ENCODE measurements at places on chromosomes 4 and X.

DNA sequence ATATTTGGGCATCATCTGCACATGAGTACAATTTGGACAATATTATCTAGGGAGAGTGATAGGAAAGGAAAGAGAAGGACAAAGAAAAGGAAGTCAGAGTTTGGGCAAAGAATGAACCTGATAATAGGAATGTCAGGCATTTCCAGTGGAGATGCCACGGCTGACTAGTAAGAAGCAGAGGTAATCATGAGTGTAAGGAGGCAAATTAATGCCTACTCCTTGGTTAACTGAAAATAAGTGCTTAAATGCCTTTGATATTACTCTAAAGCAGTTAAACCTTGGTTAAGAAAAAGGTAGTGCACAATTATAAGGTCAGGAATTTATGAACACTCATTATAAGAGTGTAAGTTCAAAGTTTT, 99.2 kb upstream of the DDIT4L start:
- DNase-seq, result no peak

DNA sequence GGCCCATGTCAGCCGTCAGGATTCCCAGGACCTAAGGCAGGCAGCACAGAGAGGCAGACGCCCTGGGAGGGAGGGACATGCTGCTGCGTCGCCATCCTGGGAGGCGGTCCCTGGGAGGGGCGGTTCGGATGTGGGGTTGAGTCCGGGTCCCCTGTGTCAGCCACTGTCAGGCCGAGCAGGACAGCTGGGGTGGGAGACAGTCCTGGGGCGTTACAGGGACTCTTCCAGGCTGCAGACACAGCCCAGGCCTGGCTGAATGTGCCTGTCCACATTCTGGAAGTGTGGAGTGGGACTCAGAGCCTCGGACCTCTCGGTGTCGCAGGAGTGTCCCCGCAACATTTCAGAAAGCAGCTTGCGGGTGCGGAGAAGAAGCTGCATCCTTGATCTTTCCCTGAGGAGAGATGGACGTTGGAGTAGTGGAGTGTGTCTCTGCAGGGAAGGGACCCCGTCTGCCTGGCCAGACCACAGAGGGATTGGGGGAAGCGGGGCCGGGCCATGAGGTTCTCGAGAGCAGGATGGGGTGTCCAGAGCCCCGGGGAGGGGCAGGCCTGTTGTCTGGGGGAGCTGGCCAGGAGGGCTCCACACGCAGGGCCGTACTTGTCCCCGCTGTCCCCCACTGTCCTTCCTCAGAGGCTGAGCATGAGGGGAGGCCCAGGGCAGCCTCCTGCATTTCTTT, 6.1 kb downstream of the AKAP17A start:
- no peak for DNase-seq

- no peak for DNase-seq
These were observed 154.0 kb downstream of the BTC start for GRCh38 chr4:74640111-74640903.

DNA sequence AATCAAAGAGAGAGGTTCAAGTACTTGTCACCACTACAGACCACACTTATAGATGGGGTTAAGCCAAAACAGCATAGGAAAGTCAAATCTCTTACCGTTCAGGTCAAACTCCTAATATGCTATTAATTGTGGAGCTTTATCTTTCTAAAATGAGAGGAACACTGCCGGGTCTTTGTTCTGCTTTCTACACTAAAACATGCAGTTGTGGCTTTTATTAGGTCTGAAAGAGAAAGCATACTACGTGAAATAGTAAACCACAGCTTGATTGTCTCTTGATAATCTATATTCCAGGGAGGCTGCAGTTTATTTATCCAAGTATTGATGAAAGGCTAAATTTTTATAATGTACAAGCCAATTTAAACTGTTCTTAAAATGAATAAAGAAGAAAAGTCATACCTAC, 12.3 kb upstream of the INPP4B start:
- no peak for DNase-seq

- no peak for DNase-seq
These were observed 64.4 kb downstream of the EIF4E start for GRCh38 chr4:98864560-98864959.

DNA sequence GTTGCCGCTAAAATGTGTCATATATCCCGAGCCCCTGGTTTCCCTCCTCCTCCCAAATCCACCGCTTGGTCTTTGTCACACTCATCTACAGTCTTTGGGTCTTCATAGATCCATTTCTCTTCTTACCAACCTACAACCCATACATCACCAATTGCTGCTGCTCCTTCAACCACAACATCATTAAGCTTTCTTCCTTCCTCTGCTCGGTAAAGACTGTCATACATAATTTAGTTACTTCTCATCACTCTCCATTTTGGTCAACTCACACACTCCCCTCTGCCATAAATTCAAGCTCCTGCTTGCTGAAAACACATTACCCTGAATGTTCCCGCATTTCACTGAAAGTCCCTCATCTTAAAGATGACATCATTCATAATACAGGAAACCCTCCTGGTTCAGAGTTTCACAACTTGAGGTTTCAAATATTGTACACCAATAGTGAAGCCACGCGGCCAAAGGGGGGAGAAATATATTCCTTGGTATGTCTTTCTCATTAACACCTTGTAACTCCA, 1.7 kb upstream of the DCTD start:
- no peak for DNase-seq

DNA sequence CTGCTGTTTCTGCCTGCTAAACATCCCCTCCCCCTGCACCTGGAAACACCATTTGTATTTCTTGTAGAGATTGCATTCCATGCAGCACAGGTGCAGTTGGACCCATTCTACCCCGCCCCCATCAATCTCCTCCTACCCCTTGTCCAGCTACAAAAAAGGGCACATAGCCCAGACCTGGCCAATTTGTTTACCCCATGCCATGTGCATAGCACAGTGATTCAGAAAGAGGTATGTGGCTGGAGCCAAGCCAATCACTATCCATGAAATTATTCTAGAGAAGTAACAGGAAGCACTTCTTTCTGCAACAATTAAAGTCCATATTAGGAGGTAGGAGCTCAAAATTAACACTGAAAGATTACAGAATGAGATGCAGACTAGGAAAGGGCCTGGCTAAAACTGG, 20.2 kb upstream of the TMEM184C start:
- no peak for DNase-seq

GRCh38 chr4:80266902-80267380, 477 bp downstream of the FGF5 start:
- DNase-seq, result no peak

DNA sequence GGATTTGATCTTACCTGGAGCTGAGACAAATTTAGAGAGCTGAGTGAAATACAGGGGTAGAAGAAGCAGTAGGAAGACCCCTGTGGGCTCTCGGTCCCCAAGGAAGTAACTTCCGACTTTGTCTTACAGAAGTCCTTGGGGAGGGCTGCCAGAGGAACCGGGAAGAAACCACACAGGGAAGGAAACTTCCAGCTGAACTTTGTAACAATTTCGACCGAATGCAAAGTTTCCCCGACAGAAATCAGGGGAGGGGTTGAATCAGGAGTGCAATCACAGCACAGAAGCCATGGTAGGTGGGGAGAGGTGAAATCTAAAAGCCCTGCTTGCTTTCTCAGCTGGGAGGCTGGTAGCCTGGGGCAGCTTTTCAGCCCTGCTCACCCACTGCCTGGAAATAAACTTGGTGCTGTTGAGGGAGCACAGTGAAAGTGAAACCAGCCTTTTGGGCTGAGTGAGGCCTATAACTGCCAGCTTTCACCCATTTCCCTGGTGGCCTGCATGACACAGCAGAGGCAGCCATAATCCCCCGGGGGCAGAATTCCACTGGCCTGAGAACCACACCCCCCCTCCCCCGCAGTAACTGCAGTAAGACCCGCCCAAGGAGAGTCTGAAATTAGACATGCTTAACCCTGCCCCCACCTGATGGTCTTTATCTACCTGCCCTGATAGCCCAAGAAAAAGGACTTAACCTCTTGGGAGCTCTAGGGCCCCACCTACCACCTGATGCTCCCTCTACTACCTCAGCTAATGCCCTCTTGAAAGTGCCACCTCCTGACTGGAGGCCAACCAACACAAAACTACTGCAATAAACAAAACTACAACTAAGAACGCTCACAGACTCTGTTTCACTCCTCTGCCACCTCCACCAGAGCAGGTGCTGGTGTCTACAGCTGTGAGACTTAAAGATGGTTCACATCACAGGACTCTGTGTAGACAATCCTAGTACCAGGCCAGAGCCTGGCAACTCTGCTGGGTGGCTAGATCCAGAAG, 248.2 kb downstream of the PARM1 start:
- no peak for DNase-seq

GRCh38 chrX:110145854-110146253, 142.9 kb downstream of the TMEM164 start:
- DNase-seq, result no peak

- no peak for DNase-seq
These were observed 107.8 kb downstream of the ANK2 start for GRCh38 chr4:113157086-113157857.

- no peak for DNase-seq
These were observed 379.0 kb downstream of the STIM2 start for GRCh38 chr4:27239641-27240040.

- no peak for DNase-seq
These were observed 59.9 kb downstream of the DIPK2B start for GRCh38 chrX:45140812-45141211.

GRCh38 chr4:7645158-7645557, 210.4 kb upstream of the PSAPL1 start:
- DNase-seq, result no peak

- no peak for DNase-seq
These were observed 32.7 kb upstream of the PROM1 start for GRCh38 chr4:16116493-16116990.

- DNase-seq, result no peak
These were observed 111.5 kb upstream of the MYOZ2 start for GRCh38 chr4:119024102-119024501.

DNA sequence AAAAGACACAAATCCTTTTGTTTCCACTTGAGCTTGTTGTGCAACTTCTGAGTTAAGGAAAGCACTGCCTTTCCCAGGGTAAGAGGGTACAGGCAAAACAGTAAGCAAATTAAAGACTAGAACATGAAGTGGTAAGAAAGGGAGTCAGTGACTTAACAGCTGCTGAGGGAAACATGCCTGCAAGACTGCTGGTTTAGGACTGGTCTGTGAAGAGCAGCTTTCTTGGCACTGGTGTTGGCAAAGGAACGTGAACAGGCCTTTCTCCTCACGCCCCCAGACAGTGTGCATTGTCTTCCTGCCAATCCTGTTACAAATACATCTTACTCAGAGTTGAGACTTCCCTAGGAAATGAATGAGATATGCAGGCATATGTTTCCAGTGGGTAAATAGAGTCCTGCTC, 2.6 kb downstream of the LHFPL1 start:
- no peak for DNase-seq

- DNase-seq, result no peak
These were observed 34.7 kb downstream of the P2RY10 start for GRCh38 chrX:78979789-78980464.

GRCh38 chr4:169080981-169081380, 70.9 kb upstream of the CBR4 start:
- no peak for DNase-seq

DNA sequence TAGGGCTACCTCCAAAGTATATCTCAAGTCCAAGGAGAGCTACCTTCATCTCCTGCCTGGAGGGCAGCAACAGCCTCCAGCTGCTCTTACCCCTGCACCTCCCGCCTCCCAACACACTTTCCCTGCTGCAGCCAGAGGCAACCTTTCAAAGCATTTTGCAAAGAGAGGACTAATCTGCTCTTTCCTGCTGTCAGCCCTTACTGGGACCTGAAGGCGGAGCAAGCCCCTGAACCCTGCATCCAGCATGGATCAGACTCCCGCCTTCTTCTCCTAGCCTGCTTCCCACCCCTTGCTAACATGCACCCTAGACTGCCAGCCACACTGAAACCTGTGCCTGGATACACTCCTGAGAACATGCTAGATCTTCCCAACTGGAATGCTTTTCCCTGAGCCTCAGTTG, 37.7 kb upstream of the VMA21 start:
- DNase-seq, result no peak

DNA sequence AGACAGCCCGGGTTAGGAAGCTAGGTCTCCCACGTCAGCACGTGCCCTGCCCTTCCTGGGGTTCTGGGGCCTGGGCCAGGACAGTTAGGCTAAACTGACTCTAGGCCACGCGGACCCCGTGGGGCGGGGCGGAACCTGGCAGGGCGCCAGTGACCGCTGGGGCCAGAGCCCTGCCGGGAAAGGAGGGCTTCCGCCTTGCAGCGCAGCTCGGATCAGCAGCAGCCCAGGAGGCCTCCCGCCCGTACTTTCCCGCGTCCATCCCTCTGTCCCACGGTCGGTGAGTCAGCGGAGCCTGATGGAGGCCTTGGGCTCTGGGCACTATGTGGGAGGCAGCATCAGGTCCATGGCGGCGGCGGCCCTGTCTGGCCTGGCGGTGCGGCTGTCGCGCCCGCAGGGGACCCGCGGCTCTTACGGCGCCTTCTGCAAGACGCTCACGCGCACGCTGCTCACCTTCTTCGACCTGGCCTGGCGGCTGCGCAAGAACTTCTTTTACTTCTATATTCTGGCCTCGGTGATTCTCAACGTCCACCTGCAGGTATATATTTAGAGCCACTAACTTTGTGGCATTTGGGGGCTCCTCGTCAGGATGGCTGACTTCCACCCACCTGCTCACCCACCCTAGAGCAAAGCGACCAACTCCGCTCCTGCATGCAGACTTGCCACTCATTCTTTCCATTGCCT, at the start of gene SMIM10:
Gene SMIM10, plus strand, starts transcription at position 191 of the 681 bp plus-strand sequence. Its CDS starts 105 bp downstream, at position 296.
- DNase-seq, result no peak

DNA sequence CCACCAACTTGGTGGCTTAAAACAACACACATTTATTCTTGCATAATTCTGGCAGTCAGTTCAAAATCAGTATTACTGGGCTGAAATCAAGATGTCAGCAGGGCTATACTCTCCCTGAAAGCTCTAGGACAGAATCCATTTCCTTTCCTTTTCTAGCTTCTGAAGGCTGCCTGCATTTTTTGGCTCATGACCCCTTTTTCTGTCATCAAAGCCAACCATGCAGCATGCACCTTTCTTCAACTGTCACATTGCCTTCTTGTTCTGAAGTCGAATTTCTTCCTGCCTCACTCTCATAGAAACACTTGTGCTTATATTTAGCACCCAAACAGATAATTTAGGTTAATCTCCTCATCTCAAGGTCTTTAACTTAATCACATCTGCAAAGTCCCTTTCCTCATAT, 79.8 kb upstream of the PPP1R2C start:
- no peak for DNase-seq

DNA sequence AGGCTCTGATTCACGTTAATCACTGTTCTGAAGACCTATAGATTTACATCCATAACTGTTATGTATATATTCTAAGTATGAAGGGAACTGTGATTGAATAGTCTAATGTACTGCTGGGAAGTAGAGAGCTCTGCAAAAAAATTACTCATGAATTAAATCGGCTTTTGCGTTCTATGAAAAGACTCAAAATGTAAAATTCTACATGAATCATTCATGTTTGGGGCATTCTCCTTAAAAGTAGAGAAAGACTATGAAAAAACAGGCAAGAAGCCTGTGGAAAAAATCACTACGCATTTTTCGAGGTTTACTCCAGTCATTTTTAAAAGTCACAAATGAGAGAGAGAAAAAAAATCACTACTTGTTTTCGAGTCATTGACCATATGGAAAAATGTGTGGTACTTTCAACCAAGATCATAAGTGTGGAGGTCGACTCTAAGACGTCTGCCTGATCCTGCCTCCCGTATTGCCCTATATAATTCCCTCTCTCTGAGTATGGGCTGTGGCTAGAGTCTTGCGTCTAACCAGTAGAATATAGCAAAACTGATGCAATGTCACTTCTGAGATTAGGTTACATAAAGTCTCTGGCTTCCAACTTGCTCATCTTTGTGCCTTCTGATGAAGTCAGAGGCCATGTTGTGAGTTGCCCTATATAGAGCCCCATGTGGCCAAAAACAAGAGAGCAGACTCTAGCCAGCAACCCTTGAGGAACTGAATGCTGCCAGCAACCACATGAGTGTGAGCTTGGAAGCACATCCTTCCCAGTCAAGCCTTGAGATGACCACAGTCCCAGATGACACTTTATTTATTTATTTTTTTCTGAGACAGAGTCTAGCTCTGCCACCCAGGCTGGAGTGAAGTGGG, 32.1 kb upstream of the VEGFD start:
- no peak for DNase-seq
